Cortex of kidney (tissue), 1 donor: ENCODE measurements at places on chromosomes 6 and 20.

GRCh38 chr6:101202867-101203374 is 190.6 kb upstream of the GRIK2 start:
- no peak for DNase-seq

- no peak for DNase-seq
These were observed 36.5 kb downstream of the SYNJ2 start for GRCh38 chr6:158018041-158018771.

DNA sequence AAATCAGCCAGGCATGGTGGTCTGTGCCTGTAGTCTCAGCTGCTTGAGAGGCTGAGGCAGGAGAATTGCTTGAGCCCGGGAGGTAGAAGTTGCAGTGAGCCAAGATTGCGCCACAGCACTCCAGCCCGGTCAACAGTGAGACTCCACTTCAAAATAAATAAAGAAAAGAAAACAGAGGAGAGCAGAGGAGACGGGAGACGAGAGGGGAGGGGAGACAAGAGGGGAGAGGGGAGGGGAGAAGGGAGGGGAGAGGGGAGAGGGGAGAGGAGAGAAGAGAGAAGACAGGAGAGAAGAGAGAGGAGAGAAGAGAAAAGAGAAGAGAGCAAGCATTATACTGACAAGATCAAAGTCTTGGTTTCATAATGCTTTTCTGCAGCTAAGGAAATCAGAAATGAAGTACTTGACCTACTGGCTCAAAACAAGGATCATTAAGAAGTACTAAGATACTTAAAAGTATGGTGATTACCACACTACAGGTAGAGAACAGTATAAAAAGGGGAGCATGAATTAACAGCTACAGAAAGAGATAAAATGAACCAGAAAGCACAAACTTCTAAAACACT is 30.5 kb downstream of the FAM8A1 start:
- no peak for DNase-seq

- no peak for DNase-seq
These were observed 35.2 kb downstream of the SLX4IP start for GRCh38 chr20:10470276-10470675.

DNA sequence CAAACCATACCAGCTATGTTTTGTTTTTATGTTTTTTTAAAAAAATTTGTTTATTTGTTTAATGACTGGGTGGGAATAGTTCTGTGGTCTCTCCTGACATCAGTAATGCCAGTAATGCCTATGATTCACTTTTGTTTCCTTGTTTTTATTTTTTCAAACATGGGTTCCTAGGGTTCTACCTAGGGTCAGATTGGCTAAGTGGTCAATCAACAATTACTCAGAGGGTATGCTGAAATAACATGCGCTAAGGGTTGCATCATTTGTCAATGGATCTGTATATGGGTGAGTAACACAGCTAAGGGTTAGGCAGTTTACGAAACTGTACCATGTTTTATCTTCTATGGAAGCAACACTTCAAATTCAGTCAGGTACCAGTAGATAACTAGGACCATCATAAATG is 583.8 kb upstream of the GJE1 start:
- DNase-seq: no peak

GRCh38 chr20:61976644-61977418 is 88.8 kb downstream of the TAF4 start:
- DNase-seq: no peak

DNA sequence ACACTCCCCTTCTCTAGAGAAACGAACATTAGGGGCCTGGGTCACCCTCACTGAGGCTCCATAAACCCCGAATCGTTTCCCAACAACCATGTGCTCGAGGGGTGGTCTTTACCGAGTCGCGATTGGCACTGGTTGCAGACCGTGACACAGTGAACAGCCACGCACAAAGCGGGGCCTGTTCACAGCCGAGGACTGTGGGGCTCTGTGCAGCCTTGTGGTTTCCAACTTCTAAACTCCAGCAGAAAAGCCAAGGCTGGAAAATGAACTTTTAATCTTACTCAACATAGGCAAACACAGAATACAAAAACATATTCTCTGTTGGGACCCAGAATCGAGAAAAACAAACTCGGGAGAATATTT is 19.0 kb downstream of the RRBP1 start:
- DNase-seq: no peak

DNA sequence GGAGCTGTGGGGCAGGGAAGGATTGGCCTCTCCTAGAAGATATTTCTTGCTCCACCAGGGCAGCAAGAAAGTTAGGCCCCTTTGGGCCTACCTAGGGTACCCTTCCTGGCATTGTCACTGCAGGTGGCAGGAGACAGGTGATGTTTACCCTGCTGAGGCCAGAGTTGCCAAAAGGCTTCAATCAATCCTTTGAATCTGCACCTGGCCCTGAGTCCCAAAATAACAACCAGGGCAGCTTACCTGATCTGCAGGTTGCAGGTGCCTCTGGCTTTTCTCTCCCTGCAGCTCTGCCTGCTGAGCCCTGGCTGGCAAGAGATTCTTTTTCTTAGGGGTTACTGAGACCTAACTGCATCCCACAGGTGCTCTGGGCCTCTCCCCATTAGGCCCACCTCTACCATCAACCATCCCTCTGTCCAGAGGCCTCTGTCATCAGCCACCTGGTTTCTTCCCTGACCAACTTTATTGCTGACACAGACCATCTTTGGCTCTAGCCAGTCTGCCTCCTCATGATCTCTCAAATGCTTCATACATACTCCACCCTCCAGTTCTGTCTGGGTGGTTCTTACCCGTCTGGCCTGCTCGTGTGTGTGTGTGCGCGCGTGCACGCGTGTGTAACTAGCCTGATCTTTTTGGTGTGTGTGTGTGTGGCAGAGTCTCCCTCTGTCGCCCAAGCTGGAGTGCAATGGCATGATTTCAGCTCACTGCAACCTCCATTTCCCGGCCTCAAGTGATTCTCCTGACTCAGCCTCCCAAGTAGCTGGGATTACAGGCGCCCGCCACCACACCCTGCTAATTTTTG is 13.7 kb downstream of the BCL2L1 start:
- DNase-seq: no peak
